Activated CD8-positive, alpha-beta memory T cell treated with anti-CD3 and anti-CD28 coated beads, Interleukin-2, amount 10 ng/mL, durations not matched to agents 7 days and 5 days (primary cell): ENCODE measurements at places on chromosomes 13 and 19.

- no peaks in the 10 kb centered on the region for H3K27me3 ChIP-seq
- H3K27ac ChIP-seq, result peak overlapping the region; percentile 48
Measured at GRCh38 chr19:21604351-21604926, 99.0 kb downstream of the ZNF429 start.

- H3K4me3 ChIP-seq, result no peak overlapping the region
- H3K4me1 ChIP-seq, result no peaks in the 10 kb centered on the region
- H3K36me3 ChIP-seq, result no peaks in the 10 kb centered on the region
Measured at GRCh38 chr19:41792513-41793413, 3.6 kb upstream of the CEACAM3 start.

GRCh38 chr13:20197361-20197834 lies 4.7 kb upstream of the GJB2 start:
- no peaks in the 10 kb centered on the region for H3K36me3 ChIP-seq
- no peak overlapping the region for H3K4me3 ChIP-seq
- H3K27me3 ChIP-seq, result peaks cover 51% of the 10 kb centered on the region
- no peak overlapping the region for H3K27ac ChIP-seq
- no peak for DNase-seq

GRCh38 chr13:41610404-41610803 lies 153.1 kb downstream of the RGCC start:
- H3K4me1 ChIP-seq, result no peaks in the 10 kb centered on the region
- H3K4me3 ChIP-seq, result no peak overlapping the region
- no peak overlapping the region for H3K27ac ChIP-seq
- peaks cover 3% of the 10 kb centered on the region for H3K36me3 ChIP-seq

DNA sequence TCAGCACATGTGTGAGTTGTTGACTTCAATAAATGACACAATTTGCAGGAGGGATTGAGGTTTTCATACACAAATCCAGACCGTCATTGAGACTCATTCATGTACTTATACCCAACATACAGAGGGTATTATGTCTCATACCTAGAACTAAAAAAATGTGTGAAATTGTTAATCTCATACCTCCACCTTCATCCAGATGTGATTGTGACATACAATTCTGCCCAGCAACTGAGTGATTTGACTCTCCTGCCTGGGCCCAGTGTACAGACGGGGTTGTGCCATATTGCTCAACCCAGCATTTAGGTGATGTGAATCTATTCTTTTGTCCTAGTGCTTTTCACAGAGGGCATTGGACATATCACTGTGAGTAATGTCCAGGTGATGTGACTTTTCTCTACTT lies 12.6 kb upstream of the ZNF681 start:
- no peak for DNase-seq
- H3K36me3 ChIP-seq, result peaks cover 68% of the 10 kb centered on the region
- H3K4me1 ChIP-seq, result peaks cover 25% of the 10 kb centered on the region
- no peaks in the 10 kb centered on the region for H3K27me3 ChIP-seq
- no peak overlapping the region for H3K4me3 ChIP-seq

DNA sequence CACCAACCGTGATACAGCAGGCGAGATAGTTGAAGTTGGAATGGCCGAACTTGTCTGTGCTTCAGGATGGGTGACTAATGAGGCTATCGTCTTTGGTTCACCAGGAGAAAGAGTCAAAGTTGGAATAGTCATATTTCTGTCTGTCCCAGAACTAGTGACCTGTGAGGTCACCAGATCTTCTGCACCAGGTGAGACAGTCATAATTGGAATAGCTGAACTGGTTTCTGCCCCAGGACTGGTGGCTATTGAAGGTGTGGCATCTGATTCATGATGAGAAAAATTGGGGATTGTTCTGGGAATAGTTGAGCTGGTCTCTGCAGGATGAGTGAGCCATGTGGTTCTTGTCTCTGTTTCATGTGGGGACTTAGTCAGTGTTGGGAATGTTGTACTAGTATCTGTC lies 71.6 kb downstream of the MUC16 start:
- DNase-seq, result no peak
- no peaks in the 10 kb centered on the region for H3K27me3 ChIP-seq
- no peak overlapping the region for H3K4me3 ChIP-seq
- H3K4me1 ChIP-seq, result no peaks in the 10 kb centered on the region
- H3K36me3 ChIP-seq, result no peaks in the 10 kb centered on the region
- H3K27ac ChIP-seq, result no peak overlapping the region

DNA sequence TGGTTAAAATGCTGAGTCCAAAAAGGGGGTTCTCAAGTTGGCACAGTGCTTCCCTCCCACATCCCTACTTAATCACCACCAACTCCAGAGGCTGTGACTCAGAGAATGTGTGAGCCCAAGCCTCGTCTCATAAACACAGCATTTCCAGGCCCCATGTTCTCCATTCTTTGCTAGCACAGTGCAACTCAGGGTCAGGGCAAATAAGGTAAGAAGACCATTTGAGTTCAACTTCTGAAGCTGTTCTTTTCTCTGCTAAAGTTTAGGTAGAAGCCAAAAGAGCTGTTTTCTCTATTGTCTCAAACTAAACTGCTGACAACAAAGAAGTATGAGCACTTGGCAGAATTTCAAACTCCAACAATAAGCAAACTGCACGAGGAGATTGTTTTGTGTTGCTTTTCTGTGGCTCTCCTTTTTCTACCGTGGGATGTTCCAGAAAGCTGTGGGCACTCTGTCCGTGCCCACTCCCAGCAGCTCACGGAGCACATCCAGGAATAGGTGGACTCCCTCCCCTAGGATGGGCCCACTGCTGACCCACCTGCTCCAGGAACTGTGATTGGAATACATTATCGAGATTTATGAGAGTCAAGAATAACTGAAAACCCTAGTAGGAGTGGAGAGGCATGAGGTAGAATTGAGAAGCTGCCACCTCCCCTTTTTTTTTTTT lies 494.3 kb downstream of the COG6 start:
- no peaks in the 10 kb centered on the region for H3K36me3 ChIP-seq
- no peak for DNase-seq
- peak overlapping the region; percentile 11 for H3K27ac ChIP-seq
- H3K4me1 ChIP-seq, result peaks cover 22% of the 10 kb centered on the region
- no peak overlapping the region for H3K4me3 ChIP-seq
- H3K27me3 ChIP-seq, result no peaks in the 10 kb centered on the region

DNA sequence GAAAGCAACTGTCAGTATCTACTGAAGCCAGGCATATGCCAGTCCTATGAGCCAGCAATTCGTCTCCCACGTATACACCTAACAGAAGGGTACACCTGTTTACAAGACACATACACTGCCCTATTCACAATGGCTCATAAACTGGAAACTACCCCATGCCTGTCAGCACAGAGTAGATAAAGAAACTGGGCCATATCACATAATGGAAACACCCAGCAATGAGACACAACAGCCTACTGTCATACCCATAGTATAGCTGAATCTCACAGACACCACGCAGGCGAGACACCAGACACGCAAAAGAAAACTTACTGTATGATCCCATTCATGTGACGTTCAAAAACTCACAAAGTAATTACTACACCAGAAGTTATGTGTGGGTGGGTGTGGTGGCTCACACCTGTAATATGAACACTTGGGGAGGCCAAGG lies 15.7 kb downstream of the NOSIP start:
- no peak overlapping the region for H3K4me3 ChIP-seq
- H3K36me3 ChIP-seq, result peaks cover 21% of the 10 kb centered on the region
- DNase-seq, result no peak
- H3K27me3 ChIP-seq, result no peaks in the 10 kb centered on the region
- H3K27ac ChIP-seq, result peak overlapping the region; percentile 62
- peaks cover 73% of the 10 kb centered on the region for H3K4me1 ChIP-seq
